Amniotic epithelial cell (primary cell): ENCODE measurements at places on chromosomes 11 and 22.
A peak's percentile ranks its signal among the peaks of the same experiment; 100 is the strongest.

DNA sequence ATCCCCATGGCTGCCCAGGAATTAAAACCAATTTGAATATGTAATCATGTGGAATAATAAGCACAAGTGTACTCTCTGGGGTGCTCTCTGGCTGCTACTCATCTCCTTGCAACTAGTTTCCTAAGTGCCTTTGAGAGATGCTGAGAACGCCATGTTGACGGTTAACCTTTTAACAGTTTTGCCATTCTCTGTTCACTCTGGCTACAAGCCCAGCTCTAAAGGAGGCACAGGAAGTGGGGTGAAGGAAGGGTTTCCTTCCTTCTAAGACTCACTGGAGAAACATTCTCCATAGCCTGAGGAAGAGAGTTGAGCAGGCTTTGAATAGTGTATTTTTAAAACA, 122.0 kb upstream of the ZC3H12C start:
- DNase-seq, result peak; percentile 54

- no peak for DNase-seq
Measured at GRCh38 chr11:125494031-125494360, 2.1 kb downstream of the FEZ1 start.

DNA sequence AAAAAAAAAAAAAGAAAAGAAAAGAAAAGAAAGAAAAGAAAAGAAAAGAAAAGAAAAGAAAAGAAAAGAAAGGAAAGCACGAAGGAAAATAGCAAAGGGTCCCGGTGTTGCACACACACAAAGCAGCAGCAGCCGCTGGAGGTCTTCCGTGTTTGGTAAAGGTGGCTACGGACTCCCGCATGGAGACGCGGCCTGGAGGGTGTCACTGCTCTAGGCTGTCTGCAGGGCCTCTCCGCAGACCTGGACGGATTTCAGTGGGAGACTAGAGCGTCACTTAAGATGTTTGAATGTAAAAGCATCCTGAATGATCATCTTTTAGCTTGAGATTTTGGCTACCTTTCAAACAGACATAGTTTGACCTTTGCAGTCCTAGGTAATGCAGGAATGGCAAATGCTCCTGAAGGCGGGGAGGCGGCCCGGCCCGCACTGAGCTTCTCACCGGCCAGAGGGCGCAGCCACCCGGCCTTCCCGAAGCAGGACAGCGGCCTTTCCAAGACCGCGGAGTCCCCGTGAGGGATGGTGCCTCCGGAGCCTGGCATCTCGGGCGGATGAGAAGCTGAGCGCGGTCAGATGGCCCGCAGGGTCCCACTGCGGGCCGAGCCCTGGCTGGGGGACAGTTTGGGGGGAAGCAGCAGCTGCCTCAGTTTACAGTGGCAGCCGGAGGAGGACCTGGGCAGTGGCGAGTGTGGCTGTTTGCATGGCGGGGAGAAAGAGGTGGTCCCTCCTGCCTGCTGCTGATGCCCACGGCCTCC, 18.5 kb downstream of the KRTAP5-5 start:
- no peak for DNase-seq

DNA sequence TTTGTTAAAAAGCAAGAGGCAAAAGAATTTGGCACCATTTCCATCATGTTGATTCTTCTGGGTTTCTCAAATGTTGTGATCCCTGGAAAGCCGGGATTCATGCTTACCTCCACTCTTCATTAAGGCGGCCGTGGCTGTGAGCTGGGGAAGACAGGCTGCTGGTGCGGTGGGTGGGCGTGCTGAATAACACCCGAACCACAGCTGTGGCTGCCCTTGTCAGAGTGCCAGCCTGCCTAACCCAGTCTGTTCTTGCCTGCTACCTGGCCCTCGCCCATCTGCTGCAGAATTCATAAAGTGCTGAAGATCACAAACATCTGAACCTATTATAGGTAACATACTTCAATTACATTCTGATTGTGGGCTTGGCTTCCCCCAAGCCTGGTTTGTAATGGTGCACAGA, 95.8 kb upstream of the RCN1 start:
- no peak for DNase-seq

DNA sequence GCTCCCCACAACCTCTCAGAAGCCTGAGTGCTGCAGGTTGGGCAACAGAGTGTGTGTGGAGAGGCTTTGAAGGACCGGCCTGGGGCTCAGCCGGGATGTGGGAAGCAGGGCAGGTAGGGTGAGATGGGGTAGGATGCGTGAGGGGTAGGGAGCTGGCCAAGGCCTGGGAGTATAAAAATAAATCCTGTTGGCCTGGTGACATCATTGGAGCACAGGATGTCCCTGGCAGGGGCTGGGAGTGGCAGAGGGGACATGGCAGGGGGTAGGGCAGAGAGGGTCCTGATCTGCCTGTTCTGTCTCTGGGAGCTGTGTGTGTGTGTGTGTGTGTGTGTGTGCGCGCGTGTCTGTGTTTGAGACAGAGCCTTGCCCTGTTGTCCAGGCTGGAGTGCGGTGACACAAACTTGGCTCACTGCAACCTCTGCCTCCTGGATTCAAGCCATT, 28.6 kb downstream of the TEF start:
- DNase-seq, result no peak

DNA sequence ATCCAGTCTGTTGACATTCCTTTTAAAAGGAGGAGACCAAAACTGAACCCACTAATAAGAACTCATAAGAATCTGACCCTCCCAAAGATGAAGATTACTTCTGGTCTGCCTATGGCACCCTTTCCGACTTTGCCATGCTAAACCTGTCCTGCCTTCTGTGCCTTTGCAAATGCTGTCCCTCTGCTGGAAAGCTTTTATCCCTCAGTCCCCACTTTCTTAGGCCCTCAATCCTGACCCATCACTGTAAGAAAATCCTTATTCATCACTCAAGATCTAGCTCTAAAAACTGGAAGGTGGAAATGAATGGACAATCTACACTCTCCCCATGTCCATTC, 10.4 kb downstream of the MPZL3 start:
- no peak for DNase-seq

DNA sequence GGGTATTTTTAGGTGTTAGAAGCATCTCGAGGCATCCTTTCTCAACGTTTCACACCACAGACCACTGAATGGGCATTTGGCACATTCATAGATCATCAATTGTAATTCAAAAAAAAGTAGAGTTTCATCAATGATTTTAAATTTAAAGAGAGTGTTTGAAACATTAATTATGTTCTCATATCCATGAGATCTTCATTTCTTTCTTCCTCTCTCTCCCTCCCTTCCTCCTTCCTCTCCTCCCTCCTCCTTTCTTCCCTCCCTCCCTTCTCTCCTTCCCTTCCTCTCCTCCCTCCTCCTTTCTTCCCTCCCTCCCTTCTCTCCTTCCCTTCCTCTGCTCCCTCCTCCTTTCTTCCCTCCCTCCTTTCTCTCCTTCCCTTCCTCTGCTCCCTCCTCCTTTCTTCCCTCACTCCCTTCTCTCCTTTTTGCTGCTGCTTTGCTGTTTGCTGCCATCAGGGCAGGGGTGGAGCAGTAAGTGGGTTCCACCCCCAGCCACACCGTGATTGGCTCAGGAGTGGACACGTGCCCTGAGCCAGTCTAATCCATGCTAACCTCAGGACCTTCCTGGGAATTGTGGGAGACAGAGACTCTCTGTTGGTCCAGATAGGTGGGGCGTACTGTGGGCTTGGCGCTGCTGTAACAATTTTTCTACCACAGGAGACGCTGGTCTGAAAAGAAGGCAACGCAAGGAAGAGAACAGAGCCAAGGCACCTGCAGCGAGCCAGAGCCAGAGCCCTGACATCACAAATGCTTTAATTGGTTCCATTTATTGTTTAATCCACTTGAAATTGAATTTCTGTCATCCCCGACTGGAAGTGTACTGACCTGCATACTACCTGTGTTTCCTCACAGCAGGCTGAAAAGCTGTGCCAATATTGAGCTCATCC, 33.7 kb upstream of the APOBEC3A start:
- DNase-seq, result peak; percentile 84

DNA sequence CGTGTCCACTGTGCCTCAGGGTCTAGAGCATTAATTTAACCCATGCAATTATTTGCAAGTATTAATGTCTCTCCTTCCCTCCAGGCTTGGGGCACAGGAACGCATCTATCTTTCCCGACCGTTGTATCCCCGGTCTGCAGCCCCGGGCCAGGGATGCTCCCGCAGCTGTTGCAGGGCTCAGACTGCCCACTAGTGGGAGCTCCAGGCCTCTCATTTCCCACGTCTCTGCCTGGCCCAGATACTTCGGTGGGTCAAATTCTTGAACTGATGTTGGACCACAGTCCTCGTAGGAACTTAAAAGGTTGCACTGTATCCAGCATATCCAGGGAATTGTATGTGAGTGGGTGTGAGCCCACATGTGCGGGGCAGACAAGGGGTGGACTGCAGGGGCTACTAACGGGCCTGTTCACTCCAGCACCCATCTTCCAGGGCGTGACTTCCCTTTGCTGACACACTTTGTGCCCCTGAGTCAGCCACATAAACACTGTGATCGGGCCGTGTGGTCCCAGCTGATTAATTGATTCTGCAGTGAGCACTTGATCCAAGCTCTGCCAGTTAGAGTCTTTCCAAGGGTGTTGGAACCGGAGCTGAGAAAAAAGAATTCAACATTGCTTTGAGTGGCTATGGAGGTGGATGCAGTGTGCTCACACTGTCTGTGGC, 451.3 kb downstream of the TBC1D22A start:
- no peak for DNase-seq

- peak; percentile 90 for DNase-seq
Measured at GRCh38 chr22:35921777-35922176, 106.8 kb downstream of the RBFOX2 start.

DNA sequence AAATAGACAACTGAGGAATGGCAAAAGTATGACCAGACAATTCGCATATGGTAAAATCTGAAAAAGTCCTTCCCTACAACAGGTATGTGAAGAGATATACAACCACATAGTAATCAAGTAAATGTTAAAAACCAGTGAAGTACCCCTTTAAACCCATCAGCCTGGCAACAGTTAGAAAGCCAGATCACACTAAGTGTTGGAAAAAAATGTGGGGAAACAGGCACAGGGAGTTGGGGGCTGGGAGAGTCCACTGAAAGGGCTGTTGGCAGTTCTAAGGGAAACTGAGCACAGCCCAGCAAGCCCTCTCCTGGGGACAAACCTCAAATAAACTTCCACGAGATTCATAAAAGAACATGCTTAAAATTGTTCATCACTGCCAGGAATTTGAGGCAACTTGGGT, 242.1 kb downstream of the BUD13 start:
- DNase-seq, result no peak

- no peak for DNase-seq
Measured at GRCh38 chr11:6229911-6230310, 4.5 kb downstream of the FHIP1B start.

- DNase-seq, result no peak
Measured at GRCh38 chr11:86422371-86422770, 47.7 kb downstream of the CCDC81 start.

DNA sequence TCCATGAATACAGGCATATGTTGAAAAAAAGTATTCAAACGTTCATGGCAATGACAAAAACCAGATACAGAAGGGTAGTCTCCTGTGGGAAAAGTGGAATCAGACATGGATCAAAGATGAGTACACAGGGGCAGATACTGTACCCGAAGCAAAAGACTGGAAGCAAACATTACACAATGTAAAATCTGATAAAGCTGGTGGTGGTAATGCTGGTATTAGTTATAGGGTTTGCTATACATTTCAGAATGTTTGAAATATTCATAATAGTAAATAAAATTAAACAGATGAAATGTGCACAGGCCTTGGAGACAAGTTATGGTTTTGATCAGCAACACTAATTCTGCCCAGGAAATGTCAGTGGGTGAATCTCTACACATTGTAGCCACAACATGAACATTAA, 607.6 kb downstream of the SOX6 start:
- DNase-seq, result peak; percentile 51

GRCh38 chr22:35950262-35950661, 78.4 kb downstream of the RBFOX2 start:
- no peak for DNase-seq

GRCh38 chr11:117587416-117587815, 209.6 kb downstream of the DSCAML1 start:
- DNase-seq, result no peak

DNA sequence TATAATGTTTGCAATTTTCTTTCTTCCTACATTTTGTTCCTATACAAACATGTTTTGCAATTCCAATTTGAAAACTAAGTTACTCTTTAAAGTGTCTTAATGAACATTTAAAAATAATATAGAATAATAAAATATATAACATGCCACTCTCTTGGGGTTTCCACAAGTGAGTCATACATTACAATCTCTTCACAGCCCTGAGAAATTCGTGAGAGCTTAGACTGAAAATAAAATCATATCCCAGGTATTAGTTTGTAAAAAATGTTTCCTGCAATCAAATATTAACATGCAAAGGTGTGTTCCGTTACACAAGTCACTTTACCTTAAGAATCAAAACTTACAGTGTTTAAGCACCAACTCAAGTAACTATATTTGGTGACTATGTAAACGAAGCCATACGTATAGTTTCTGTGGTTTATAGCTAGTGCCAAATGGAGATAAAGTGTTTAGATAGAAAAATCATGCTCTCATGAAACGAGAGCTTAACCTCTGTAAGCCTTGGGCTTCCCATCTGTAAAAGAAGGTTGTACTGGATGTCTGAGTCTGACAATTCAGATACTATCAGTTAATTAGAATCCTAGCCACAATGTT, 253.6 kb upstream of the ANO3 start:
- DNase-seq, result no peak

- no peak for DNase-seq
Measured at GRCh38 chr11:69539416-69540117, 58.1 kb downstream of the LINC01488 start.

DNA sequence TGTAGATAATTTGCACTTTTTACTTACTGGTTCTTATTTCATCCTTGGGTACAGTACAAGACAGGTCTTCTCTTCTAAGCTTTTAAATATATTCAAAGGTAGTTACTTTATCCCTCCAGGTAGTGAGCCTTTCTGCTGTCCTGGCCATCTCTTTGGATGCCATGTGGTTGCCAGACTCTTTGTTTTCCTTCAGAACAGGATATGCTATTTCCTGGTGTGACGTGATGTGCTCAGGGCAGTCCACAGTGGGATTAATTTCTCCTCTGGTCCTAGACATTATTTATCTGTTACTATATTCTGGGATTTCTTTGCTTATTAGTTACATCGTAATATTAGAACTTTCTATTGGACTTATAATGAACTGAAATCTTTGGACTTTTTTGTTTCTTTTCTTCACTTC, 63.7 kb downstream of the PPP6R3 start:
- no peak for DNase-seq

GRCh38 chr11:17528906-17529843, 15.0 kb downstream of the USH1C start:
- DNase-seq, result no peak

GRCh38 chr22:19576460-19577421, 52.5 kb upstream of the CLDN5 start:
- DNase-seq, result peak; percentile 72

- peak; percentile 71 for DNase-seq
Measured at GRCh38 chr11:61489833-61490721, 18.5 kb upstream of the LRRC10B start.

DNA sequence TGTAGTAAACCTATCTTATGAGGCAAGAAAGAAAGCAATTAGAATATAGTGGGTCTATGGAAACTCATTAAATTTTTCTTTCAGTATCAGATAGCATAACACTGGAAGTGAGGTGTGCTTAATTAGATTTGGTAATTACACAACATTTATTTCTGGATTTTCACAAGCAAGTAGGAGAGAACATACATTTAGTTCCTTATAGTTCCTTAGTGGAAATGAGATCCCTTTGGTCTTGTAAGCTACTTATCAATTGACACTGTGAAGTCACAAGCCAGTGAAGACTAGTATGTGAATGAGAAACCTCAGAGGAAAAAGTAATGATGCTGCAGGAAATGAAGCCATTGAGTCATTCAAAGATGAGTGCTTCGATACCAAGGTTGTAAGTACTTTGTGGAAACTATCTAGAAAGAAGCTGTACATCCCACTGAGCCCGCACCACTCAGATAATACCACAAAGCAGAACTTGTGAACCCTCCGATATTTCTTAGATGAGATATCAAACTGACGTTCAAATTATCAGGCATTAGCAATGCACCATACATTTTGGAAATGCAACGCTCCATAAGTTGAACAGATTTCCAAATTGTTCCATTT, 53.5 kb downstream of the ENTHD1 start:
- no peak for DNase-seq
